AG04450 (cell line): ENCODE measurements at places on chromosomes 2 and 18. TPM values are rescaled to one million over a fixed set of nuclear protein-coding genes. Genes with fewer than 3 reads are reported as not detected.

Gene TBR1
- not detected in 2 replicates for polyA plus RNA-seq

Gene CNDP1
- not detected in 2 replicates for polyA plus RNA-seq

Gene CEP76
- 5.6 and 7.6 TPM in 2 replicates for polyA plus RNA-seq

Gene SLC30A3
- 0.04 and 0.07 TPM in 2 replicates for polyA plus RNA-seq

DNA sequence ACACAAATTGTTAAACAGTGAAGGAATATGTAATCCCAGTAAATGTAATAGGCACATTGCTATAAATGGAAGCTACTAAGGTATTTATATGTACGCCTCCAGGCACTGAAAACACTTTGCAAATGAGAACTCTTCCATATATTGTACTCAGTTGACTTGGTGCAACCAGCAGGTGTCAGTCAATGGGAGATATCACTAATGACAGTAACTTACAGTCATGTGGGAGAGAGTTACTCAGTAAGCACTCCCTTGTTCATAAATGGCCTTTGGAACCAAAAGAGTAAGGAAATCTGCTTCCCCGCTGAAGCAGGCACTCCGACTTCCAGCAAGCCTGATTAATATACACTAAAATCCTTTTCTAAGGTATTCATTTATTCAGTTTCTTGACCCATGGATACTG is 5.9 kb downstream of the MDH1 start:
- no peak for DNase-seq

- no peak for DNase-seq
Observed at GRCh38 chr18:42640160-42640559, 475.3 kb downstream of the RIT2 start.

DNA sequence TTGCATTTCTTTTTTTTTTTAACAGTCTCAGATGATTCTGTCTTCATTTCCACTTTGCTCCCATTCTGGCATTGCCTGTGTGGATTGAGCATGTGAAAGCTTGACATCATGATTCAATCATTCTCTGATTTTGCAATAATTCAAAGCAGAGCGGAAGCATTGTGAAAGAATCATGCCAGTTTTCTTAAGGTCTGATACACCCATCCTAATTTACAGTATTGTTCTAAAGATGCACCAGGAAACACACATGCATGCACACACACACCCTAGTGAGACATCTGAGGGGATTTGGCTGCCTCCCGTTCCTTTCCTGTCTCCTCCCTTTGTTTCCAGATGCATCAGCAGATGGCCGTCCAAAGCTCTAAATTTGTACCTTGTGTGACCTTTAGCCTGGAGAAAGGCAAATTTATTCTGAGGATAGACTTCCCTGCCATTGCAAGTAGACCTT is 97.3 kb downstream of the FMNL2 start:
- DNase-seq, result no peak

DNA sequence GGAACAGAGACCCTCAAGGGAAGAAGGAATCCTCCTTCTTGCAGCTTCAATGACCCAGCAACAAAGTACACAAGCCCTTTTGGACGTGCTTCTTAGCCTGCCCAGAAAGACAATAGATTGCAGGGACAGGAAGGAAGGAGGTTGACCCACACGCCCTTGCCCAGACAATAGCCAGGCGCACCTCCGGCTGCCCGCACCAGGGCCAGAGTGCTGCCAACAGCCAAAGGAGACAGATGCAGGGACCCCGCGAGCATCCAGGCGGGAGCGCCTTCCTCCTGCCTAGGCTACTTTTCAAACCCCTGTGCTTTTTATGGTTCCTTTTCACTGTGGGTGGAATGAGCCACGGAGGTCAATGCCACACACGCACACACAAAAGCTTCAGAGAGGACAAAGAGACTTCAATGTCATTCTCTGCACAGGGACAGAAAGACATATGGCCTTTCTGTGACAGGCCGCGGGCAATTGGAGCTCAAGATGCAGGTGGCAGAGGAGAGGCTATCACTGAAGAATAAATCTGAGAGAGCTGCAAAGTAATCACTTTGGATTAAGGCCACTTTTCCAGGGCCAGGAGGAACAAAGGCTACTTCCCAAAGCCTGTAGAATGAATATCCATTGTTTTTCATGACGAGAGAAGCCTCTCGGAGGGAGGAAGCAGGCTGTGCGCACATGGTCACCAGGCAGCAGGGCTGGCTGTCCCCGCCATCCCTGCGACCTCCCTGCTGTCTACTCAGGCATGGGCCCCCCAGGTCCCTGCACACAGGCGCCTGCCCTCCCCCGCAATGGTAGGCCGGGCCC is 300.6 kb downstream of the EIPR1 start:
- no peak for DNase-seq

DNA sequence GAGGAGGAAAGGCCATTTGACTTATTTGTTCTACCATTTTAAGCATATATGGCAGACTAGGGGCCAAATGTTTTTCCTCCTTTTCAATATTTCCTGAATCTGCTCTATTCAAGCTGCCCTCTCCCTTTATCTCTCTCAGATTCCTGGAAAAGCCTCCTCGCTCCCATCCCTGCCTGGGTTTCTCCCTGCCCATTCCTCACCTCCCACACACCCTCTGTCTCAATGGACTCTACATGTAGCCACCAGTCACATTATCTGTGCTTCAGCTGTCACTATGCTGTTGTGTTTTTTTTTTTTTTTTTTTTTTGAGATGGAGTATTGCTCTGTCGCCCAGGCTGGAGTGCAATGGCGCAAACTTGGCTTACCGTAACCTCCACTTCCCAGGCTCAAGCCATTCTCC is 22.9 kb downstream of the TYMS start:
- DNase-seq, result no peak

- DNase-seq, result no peak
Observed at GRCh38 chr2:201712726-201713125, 14.3 kb upstream of the MPP4 start.
